Activated T-helper 1 cell treated with anti-CD3 and anti-CD28 coated beads, Interleukin-12 subunit alpha, Interleukin-12 subunit beta, Interleukin-2, Interleukin-4 antibody, amounts not matched to agents 30 ng/mL and 10 ng/mL and 1 ng/mL, durations not matched to agents 14 hours and 24 hours and 36 hours (primary cell): ENCODE measurements at places on chromosomes 11 and 22. TPM values are rescaled to one million over a fixed set of nuclear protein-coding genes. Genes with fewer than 3 reads are reported as not detected.

DNA sequence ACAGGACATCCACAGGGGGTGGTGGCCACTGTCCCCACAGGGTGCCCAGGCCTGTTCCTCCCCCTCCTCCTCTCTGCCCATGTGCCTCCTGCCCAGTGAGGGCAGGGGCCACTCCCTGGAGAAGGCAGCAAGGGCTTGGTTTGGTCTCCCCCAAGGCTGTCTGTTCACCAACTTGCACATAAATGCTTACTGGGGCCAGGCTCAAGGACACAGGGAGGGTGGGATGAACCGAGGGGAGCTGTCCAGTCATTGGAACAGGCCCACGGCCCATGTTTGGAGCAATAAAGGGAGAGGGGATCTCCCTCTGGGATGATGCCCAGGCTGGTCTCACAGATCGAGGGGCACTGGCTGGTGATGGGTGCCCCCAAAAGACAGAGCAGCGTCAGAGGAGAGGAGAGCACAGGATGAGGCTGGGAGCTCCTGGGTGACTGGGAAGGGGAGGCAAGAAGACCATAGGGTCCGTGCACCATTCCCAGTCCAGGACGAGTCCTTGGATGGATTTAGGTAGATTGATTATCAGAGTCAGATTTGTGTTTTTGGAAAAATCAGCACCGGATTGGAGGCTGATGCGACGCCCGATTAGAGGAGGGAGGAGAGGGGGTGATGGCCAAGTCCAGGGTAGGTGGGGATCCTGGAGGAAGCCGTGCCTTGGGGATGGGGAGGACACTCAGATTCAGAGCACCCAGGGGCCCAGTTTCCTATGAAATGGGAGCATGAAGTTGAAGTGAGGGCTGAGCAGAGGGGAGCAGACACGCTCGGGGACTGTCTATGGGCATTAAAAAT is 1.1 kb downstream of the IGLL5 start:
- no peak for DNase-seq

APOA5 gene
- total RNA-seq, result not detected in 2 replicates

DNA sequence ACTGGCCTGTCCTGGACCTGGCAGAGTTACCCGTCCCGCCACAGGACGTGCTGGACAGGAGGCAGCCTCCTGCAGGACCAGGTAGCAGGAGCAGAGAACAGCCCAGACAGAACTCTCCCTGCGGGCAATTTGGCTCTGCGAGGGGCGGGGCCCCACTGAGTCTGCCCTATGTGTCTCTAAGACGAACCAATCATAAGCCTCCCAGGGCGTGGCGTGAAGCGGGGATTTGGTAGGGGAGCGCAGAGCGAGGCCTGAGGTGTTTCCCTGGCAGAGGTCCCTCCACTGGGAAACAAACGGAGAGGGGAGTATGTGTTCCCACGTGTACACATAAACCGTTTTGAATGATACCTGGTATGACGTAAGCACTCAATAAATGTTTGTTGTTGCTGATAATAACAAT is 7.4 kb downstream of the CD82 start:
- DNase-seq, result no peak

GRCh38 chr11:10676919-10677318 is 16.6 kb downstream of the IRAG1 start:
- DNase-seq, result no peak

SYCE3 gene
- total RNA-seq, result 0.83 TPM in 1 of 2 replicates, not detected in the other

DNA sequence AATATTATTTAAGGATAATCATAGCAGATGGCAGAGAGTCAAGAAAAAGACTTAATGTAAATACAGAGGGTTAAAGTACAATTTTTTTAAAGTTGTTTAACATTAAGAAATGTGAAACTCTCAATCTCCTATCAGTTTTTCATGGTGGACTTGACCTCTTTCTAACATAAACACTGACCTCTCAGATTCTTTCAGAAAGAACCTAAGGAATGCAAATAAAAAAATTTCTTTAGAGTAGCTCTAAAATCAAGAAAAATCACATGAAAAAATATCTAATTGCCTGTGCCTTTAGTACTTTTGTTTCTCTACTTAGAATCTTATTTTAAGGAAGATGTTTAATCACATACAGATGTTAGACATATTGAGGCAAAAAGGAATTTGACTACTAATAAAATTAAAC is 12.9 kb downstream of the RNF141 start:
- DNase-seq, result no peak

DNA sequence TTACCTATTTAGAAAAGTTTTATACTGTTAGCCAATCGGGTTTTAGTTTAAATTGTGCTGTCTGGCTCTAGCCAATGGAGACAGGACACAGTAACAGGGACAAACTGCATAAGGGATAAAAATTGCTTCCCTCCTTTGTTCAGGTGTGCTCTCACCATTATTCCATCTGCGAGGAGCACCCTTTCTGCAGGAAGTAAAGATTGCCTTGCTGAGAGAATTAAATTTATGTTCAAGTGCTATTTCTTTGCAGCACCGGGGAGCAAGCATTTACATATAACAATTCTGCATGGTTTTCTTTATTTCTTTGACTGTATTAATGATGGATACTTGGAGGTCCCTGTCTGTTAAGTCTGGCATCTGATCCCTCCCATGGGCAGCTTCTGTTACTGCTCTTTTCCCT is 80.5 kb downstream of the BRD1 start:
- no peak for DNase-seq
